ENCODE measurements at places on chromosomes 3 and 15.

GRCh38 chr3:156017352-156018030 lies 102.9 kb upstream of the KCNAB1 start:
- DNase-seq: no peak

- DNase-seq: no peak
These were observed 92.6 kb upstream of the CCDC54 start for GRCh38 chr3:107284612-107285011.

DNA sequence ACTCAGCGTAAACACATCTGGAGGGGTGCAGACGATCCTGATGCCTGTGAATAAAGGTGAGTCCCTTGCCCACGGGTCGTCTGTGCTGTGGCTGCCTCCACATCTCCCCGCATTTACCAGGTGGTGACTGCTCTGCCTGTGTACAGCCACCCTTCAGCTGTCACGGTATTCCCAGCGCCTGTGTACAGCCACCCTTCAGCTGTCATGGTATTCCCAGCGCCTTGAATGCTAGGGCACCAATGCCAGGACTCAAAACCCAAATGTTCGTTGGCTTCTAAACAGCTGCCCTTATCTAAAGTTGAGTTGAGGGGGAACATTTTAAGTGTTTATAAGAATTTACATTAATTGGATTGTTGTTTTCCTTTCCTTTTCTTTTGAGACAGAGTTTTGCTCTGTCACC lies 27.4 kb downstream of the MAP6D1 start:
- DNase-seq: no peak

DNA sequence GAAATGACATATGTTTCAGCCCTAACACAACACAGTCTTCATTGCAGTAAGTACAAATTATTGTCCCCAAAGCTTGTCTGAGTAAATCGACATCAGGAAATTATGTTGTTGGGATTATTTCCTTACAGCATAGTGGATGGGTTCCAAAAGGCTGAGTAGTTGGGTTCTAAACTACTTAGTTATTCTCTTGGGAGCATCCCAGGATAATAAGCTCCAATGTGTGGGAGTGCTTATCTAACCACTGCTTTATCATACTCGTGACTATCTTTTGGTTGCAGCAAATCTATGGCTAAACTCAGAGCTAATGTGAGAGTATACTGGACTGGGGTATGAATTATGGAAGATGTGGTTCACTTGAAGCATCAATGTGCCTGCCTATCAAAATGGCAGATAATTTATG lies 128.5 kb downstream of the RBMS3 start:
- no peak for DNase-seq

DNA sequence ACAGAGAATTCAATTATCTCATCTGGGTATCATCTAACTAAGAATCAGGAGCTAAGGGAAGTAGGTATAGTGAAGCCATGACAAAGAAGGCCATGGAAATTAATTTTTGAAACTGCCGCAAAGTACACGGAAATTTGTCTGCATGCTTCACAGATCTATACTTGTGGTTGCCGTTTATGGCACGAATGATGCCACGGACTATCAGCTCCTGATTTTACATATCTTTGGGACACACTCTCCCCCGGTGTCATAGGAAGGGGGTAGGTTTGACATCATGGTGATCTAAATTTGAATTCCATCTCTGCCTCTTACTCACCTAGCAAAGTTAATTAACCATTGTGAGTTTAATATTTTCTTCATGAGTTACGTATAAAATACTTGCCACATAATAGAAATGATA lies 14.0 kb downstream of the ARPP21 start:
- no peak for DNase-seq

GRCh38 chr3:81249540-81250029 lies 511.9 kb downstream of the GBE1 start:
- no peak for DNase-seq

DNA sequence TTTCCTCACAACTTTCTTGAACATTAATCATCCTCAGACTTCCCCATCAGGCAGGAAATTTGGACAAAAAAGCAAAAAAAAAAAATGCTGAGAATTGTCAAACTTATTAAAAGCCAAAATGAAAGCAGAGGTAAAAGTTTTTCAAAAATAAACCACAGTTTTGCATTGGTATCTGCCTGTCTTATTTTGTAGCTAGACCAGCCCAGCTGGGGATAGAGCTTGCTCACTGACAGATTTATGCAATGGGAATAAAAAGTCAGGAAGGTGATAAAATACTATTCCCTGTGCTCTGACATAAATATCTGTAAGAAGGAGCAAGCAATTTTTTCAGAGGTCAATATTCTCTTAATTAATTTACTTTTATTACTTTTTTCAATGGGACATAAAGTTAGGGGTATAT lies 1006.7 kb upstream of the ALCAM start:
- DNase-seq: no peak

DNA sequence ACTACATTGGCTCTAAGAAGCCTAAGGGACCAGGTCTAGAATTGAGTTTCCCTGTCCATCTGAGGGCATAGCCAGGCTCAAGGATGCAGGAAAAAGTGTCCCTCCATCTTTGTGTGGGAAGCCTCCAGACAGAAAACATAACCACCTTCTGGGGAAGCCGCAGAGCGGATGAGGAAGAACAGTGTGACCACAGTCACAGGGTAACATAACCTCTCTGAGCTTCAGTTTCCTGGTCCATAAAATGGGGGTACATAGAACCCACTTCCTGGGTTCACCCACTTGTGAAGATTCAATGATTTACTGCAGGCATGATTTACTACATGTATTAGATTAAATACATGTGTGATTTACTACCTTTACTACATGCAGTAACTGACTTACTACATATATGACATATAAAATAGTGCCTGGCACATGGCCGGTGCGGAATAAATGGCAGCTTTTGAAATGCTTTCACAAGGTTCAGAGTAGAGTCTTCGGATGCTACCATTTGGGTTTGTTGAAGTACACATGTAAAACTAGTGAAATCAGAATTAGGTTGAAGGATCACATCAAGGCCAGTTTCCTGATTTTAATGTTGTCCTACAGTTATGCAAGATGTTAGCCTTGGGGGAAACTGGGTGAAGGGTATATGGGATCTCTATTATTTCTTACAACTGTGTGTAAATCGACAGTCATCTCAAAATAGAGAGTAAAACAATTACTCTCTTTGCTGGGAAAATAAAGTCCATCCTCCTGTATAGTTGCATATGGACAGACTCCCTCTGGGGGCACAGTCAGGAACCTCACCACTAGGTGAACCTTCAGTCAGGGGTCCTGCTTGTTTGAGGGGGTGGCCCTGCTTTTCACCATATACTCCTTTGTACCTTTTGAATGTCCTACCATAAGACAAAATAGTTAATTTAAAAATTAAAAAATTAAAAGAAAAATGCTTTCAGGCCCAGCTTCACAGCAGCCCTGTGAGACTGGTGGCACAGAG lies 86.0 kb downstream of the SEMA5B start:
- DNase-seq: no peak

GRCh38 chr3:60610441-60611112 lies 640.7 kb downstream of the FHIT start:
- DNase-seq: no peak

GRCh38 chr3:54421943-54422342 lies 299.6 kb downstream of the CACNA2D3 start:
- DNase-seq: no peak

GRCh38 chr3:69970827-69971226 lies 28.7 kb upstream of the SAMMSON start:
- DNase-seq: no peak

GRCh38 chr15:31387479-31388118 lies 61.0 kb downstream of the KLF13 start:
- DNase-seq: no peak

DNA sequence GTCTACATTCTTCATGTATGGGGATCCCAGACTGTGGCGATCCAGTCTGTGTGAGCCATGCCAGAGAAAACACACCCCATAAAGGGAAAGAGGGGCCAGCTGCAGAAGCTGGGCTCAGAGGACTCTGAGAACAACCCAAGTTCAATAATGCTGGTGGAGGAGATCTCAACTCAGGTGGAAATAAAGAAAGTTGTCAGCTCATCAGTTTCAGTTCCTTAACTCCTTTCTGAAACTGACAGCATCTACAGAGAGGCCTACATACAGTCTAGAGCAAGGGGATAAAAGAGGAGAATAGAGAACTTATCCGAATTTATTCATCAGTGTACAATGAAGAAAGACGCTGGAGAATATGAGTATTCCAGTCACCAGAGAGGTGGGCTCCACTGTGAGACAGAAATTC lies 77.0 kb downstream of the NTRK3 start:
- no peak for DNase-seq

GRCh38 chr3:42655331-42655888 lies 1.9 kb downstream of the ZBTB47 start:
- no peak for DNase-seq

- peak; percentile 64 for DNase-seq
These were observed 387.0 kb upstream of the CBLB start for GRCh38 chr3:106255870-106256248.

DNA sequence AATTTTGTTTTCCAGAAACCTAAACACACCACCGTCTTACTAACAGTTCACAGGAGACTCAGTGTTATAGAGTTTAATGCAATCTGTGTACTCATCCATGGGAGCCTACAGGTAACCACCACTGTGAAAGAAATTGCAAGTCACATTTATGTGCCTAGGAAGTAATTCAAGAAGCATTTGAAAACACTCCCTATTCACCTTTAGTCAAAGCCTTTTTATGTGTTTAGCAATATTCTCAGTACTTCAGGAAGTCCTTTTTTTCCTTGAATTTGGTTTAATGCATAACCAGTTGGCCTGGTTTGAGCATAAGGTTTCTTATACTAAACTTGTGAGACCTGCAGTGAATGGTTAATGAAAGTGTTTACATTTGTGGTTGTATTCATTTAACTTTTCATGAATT lies 346.1 kb downstream of the CHST2 start:
- DNase-seq: no peak
